NCI-H1417 treated with DMSO at 0.1 percent for 48 hours (cell line): ENCODE measurements at places on chromosomes 7 and 10.

DNA sequence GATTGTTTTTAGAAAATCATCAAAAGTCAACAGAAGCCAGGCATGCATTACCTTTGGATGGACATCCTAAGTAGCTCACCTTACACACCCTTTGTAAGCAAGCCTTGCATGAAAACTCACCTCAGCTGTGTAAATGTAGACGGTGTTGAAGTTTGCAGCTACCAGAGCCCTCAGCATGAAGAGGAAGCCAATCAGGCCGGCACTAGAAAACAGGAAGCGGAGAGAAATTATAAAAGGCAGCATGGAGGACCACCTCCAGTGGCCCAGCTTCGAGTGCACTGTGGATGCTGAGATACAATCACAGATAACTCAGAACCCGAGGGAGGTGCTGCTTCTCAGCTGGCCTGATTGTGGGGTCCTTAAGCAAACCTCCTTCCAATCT, 75.3 kb downstream of the SVOPL start:
- no peak for DNase-seq

GRCh38 chr10:110357252-110357780, 52.6 kb upstream of the SMNDC1 start:
- no peak for DNase-seq

DNA sequence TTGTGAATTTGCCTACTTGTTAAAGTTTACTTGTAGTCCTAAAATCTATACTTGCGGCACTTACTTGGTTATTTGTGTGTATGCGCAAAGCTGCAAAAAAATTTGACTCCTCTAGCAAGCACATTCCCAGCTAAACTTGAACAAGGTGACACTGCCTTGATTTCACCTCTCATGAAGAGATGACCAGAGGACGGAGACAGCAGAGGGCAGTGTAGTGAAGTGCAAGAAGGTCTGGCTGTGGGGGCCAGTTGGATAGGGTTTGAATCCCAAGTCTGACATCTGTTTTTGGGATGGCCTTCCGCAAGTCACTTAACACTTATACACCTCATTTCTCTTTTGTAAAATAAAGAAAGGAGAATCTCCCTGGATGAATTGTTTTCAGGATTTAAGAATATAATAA, 15.7 kb downstream of the SLK start:
- no peak for DNase-seq

DNA sequence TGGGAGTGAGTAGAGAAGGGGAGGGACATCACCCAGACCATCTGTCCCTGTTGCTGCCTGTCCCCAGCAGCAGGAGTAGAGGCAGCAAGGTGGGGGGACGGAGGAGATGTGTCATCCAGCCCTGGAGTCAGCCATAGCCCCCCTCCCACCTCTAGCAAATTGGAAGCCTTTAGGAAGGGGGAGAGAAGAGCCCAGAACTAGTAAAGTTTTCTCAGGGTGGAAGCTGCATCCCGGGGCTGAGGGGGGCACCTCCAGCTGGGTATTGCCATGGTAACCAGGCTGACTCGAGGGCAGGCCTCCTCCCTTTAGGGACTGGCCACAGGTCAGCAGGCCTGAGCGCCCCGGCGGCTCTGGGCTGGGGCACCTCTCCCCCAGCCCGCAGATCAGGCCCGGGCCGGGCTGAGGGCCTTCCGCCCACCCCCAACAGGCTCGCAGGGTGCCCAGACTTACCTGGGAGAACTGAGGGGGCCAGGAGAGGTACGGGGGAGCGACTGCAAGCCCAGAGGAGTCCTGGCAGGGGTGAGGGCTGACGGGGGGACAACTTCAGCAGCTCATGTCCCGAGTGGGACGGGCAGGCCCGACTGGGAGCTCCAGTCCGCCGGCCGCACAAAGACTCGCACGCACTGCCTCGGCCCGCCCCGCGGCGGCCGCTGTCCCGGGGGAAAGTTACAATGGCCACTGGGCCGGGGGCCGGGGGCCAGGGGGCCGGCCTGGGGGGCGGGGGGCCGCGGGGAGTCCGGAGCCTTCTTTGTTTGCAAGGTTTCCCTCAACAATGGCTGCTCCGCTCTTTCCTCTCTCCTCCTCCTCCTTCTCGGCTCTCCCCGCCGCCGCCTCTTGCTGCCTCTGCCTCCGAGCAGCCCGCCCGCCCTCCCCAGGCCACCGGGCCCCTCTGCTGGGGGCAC, 6.0 kb downstream of the LDB1 start:
- no peak for DNase-seq

- DNase-seq: no peak
Observed at GRCh38 chr7:81846398-81846797, 76.6 kb upstream of the HGF start.

DNA sequence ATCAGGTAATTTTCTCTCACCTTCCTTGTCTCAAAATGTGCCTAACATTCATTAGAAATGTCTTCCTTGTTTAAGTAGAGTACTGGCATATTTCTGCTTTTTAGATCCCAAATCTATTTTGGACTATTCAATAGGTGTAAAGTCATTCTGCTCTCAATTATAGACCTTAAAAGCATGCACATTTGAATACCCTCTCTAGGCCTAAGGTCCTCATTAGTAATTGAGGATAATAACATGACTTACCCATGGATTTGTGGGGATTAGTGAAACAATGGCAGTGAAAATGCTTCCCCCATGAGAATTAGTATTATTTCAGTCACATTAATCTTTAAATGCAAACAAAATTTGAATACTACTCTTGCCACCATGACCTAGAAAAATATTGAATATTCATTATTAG, 1073.0 kb upstream of the CELF2 start:
- no peak for DNase-seq

DNA sequence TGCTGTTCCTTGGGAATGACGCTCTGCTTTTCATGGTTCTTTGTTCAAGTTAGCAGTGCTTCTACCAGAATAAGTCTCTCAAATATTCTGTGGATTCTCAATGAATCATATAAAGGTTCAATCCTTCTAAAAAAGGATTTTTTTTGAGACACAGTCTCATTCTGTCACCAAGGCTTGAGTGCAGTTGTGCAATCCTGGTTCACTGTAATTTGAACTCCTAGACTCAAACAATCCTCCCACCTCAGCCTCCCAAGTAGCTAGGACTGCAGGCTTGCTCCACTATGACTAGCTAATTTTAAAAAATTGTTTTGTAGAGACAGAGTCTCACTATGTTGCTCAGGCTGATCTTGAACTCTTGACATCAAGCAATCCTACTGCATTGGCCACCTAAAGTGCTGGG, 64.9 kb upstream of the RELN start:
- no peak for DNase-seq

DNA sequence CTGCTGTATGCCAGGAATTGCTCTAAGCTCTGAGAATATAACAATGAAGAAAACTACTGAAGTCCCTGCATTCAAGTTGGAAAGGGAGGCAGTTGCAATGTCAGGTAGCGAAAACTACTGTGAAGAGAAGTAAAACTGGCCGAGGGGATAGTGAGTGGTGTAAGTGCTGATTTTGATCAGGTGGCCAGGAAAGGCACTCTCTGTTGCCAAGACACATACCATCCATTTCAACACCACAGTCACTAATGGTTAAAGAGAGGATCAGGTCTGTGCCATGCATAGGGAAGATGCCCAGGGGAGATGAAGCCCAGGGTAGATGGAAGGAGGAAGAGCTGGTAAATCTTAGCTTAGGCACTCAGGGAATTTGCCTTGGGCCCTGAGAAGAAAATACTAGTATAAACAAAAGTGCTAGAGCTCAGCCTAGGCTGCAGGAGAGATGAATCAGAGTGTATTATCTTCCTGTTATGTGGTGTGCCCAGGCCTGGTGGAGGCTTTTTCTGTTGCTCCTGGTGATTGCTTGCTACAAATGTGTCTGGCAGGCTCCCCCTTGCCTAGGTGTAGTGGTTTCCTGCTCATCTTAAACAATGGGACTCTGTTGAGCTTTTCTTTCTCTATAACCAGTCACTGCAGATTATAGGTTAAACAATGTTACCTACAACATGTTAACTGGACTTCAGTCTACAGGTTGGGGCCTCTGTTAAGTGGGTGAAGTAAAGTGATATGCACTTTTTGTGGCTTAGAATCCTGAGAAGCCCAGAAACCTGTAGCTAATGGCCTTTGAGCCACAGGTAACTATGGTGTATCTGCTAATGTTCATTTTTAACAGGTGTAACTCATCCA, 125.5 kb downstream of the LRRC4 start:
- no peak for DNase-seq

DNA sequence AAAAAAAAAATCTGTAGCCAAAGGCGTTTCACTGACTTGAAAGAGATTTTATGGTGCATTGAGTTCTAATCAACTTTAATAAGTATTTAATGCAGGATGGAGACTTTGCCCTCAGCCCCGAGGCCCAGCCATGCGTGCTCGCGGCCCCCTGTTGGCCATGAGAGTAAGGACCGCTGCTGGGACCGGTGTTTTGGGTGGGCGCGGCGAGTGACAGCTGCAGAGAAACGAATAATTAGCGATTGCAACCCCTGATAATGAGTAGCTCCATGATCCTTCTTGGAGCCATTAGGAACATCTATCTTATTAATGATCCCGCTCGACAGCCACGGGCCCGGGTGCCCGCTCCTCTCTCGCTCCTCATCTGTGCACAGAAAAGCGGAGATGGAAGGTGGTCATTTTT, 347.4 kb downstream of the RPS24 start:
- no peak for DNase-seq

DNA sequence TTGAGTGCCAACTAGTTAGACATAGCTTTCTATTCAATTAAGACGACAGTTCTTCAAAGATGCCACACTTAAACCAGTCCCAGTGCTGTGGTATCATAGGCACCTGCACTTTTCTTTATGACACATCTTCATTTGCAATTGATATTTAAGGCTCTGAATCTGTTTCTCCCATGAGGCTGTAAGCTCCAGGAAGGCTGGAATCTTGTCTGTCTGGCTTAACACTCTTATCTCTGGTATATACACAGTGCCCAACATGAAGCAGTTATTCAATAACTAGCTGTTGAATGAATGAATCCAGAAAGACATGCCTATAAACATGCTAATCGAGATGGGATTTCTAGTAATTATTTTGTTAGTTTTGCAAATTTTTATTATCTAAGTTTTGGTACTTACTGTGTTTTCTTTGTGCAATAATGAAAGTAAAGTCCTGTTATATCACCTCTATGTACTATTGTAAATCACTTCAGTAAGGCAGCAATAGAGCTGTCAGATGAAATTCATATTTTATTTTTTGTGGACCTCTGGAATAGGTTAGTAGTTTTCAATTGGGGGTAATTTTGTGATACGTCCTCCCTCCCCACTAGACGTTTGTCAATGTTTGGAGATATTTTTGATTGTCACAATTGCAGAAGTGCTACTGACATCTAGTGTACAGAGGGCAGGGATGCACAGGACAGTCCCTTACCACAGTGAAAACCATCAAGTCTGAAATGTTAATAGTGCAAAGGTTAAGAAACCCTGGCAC, 51.3 kb upstream of the STEAP4 start:
- DNase-seq: no peak

DNA sequence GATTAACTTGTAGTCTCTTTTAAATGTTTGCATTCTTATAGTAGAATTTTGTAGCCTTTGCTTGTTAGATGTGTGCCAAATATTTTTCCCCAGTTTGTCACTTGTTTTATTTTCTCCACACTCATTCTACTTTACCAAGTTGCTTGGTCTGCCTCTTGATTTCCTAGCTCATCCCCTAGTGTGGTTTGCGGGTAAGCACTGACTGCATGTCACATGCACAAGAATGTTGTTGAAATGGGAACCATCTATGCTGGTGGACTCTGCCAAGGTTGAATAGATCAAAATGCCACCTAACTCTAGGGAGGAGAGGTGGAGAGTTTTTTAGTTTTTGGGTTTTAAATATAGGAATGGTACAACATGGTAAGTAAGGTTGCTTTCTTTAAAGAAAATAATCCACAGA, 47.6 kb downstream of the FZD1 start:
- DNase-seq: no peak

GRCh38 chr7:35374858-35375257, 121.0 kb upstream of the TBX20 start:
- DNase-seq: no peak

DNA sequence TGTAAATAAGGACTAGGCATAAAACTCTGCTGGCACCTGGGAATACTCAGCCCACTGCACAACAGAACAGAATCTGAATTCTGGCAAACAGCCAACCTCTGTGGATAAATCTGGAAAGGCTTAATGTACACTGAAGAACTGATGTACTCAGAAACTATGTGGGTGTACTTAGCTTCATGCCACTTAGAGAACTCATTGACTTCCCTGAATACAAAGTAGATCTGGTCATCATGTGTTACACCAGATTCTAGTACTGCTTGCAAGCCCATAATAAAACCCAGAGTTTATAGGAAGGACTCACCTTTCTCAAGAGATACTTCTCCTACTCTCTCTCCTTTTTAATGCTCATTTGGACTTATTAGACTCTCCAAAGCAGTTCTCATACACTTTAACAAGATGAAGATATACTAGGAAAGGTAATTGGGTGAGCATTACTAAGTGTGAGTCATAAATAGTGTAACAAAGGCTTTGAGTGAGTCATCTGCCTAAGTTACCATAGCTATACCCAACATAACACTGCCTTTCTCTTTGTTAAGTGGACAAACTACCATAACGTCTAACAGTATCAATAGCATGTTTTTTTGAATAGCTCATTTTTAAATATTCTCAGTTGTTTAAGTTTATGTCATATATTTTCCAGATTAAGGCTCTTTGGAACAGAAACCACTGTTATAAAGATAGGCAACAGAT, 309.1 kb downstream of the MDFIC start:
- no peak for DNase-seq

- DNase-seq: no peak
Observed at GRCh38 chr10:80503584-80504157, 34.0 kb upstream of the SH2D4B start.

DNA sequence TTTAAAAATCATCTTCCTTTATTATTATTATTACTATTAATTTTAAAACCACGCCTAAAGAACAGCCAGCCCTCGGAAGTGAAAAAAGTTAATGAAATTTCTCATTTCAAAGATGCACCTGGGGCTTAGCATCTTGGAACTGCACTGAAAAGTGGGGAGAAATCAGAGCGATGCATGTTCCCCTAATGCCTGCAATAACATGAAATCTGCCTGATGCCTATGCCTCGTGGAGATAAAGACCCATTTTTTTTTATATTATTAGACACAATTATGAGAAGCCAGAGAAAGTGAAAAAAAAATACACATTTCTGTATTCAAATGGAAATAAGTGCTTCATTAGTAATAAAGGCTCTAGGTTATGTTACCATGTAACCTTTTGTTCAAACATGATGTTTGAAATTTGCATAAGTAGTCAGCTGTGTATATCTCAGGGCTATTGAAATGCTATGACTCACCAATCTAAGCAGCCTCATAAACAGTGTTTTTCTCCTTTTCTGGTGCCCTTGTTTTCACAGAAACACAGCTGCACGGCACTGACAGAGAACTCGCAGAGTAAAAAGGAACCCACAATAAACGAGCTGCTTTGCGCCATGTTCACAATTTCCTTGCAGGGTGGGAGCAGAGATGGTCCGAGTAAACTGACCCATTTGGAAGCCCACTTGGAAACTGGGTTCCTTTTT, 175.8 kb upstream of the PRKCQ start:
- DNase-seq: no peak

GRCh38 chr10:75959912-75960311, 528.5 kb downstream of the LRMDA start:
- DNase-seq: no peak

GRCh38 chr7:108015740-108016139, 12.8 kb upstream of the LAMB1 start:
- no peak for DNase-seq
